ENCODE measurements at places on chromosomes 4 and X.
A peak's percentile ranks its signal among the peaks of the same experiment; 100 is the strongest.

DNA sequence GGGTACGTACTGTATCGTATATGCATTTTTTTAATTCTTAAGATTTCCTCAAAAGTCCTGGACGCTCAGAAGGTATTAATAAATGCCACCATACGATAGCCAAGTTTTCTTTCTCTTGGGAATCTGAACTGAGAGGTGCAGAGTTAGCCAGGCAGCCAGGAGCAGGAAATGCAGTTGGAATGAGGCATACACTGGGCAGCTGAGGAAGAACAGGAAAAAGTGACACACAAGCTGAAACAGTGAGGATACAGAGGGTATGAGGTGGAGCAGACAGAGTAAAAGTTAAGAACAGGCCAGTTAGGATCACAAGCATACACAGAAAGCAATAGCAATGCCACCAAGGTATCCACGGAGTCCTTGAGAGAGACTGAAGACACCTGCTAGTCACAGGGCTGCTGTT lies 13.4 kb downstream of the UFSP2 start:
- no peak for DNase-seq

GRCh38 chrX:14896273-14896672 lies 23.1 kb downstream of the MOSPD2 start:
- no peak for DNase-seq

DNA sequence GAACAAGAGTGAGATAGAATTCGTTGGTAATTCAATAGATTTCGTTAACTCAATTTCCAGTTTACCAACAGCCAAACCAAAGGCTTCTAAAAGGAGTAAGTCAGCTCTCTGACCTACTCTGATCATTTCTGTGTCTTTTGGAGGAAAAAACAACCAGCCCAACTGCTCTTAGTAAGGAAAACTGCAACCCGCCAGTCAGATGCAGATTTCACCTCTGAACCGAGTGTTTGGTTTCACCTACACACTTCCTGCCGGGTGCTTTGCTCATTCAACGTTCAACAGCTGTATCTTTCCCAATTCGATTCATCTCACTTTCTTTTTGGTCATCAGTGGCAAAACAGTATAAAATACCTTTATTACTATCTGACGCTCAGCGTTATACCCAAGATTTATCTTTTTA lies 24.5 kb downstream of the TMSB4X start:
- no peak for DNase-seq

- peak; percentile 13 for DNase-seq
These were observed 3.9 kb upstream of the SAT1 start for GRCh38 chrX:23779025-23779424.

GRCh38 chr4:7166237-7166636 lies 26.1 kb upstream of the SORCS2 start:
- no peak for DNase-seq

DNA sequence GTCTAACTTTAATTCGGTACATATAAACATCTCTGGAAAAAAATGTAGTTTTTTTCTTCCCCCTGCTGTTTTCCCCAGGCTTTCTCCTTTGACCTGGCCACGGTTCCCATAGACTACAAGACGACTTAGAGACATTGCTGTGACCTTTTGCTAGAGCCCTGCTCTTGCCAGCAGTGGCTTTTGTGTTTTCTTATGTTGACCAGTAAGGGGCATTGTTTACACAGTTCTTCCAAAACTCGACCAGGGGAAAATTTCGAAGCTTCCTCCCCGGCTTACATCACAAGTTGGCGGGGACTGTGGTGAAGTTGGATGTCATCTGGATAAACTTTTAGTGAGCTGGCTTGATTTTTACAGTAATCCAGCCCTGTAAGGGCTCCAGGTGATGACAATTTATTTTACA lies 9.3 kb downstream of the CCDC160 start:
- DNase-seq: no peak

GRCh38 chr4:71944956-71945355 lies 86.8 kb upstream of the NPFFR2 start:
- no peak for DNase-seq

- peak; percentile 16 for DNase-seq
These were observed 250.1 kb downstream of the SNCA start for GRCh38 chr4:89586864-89587263.

DNA sequence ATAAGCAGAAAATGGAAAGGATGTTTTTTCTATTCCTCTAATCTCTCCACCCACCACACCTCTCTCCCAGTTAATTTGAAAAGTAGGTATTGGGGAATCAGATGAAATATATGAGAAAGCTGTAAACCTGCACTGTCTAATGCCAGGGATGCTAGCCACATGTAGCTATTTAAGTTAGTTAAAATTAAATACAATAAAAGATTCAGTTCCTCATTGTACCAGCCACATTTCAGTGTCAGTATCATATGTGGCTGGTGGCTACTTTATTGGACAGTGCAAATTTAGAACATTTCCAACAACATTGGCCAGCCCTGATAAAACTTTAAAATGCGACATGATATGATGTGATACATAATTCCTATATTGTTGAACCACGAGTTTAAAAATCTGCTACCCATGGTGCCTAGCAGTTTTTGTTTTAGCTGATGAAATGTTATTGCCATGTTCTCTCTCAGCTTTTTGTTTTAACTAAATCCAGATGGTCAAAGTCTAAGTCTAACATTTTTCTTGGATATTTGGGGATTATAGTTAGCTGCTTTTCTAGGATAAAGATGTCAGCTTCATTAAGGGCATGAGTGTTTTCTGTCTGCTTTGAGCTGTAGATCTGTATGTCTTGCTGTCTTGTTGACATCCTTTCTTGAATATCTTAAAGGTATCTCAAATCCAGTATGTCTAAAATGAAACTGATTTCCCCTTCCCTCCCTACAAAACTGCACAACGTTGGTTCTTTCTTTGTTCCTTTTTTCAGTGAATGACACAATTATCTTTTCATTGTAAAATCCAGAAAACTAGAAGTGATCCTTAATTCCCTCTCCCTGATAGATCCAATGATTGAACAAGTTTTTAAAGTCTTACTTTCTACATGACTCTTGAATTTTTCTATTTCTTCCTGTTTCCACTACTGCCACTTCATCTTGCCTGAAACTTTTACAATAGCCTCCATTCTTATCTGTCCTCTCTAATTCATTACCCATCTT lies 6.2 kb downstream of the ARFIP1 start:
- no peak for DNase-seq

DNA sequence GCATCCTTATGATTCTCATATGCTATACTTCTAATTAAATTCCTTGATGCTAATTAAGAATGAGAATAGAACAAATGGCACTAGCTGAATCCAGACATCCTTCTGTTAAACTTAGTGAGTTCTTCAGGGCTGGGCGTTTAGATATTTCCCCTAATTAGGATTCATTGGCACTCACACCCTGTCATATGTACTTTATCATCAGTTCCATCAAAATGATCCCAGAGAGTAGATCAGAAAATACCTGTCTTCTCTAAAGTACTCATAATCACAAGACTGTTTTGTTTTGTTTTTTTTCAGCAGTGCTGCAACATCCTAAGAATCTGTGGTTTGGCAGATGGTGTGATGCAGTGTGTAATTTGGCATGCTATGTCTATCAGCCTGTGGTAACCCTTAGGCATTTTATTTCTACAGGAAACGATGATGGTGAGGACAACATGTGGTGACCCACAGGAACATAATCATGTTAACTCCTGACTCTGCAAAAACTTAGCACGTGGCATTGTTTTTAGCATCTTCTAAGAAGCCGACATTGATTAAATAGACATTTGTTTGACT lies 2528.4 kb downstream of the ARAP2 start:
- DNase-seq: peak; percentile 29

DNA sequence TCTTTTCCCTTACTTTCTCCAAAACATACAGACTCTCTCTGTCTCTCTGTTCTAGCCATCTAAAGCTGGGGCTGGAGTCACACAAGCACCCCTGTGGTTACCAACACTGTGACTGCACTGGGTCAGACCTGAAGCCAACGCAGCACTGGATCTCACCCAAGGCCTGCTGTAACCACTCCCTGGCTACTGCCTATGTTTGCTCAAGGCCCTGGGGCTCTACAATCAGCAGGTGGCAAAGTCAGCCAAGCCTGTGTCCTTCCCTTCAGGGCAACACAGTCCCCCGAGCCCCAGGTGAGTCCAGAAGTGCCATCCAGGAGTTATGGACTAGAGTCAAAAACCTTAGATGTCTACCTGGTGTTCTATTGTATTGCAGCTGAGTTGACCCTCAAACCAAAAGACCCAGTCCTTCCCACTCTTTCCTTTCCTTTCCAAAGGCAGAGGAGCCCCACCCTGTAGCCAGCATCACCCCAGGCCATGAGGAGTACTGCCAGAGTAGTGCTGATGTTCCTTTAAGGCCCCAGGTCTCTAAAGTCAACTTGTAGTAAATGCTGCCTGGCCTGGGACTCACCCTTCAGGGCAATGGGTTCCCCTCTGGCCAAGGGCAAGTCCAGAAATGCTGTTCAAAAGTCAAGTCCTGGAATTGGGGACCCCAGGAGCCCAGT lies 58.8 kb upstream of the RAP2C start:
- no peak for DNase-seq

GRCh38 chrX:136185401-136186022 lies 38.2 kb downstream of the FHL1 start:
- no peak for DNase-seq

DNA sequence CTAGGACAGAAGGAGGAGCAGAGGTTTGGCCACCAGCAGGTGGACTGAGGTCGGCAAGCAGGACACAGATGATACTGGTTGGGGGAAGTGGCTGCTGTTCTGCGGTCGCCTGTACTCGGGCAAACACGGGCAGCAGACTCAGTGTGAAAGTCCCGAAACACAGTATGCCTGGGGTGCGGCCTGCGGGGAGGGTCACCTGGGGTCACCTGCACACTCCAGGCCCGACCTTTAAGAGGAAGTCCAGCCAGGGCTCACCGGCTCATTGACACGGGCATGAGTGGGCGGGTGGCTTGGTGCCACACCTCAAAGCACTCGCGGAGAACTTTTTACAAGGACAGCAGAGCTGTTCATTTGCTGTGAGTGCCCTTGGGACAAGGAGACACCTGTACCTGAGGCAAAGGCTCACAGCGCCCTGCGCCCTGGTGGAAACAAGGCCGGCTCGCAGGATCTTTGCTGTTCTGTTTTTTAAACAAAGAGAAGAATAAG lies 71.5 kb upstream of the MXD4 start:
- DNase-seq: no peak

DNA sequence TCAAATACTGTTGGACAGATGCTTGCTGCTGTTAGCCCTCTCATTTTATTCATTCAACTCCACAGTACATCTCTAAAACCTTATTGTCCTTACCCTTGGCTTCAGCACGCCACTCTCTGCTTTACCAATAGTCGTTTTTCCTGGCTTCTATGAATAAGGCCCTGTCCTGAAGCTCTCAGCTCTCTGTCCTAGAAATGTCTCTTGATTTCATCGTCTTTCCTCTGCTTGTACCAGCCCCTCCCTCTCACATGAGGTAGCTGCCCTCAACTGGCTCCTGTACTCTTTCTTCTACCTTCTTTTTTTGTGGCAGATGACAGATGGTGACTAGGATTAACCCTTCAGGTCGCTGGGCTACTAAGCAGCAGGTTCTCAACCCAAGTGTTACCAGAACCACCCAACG lies 11.4 kb downstream of the ADGRA3 start:
- DNase-seq: no peak

DNA sequence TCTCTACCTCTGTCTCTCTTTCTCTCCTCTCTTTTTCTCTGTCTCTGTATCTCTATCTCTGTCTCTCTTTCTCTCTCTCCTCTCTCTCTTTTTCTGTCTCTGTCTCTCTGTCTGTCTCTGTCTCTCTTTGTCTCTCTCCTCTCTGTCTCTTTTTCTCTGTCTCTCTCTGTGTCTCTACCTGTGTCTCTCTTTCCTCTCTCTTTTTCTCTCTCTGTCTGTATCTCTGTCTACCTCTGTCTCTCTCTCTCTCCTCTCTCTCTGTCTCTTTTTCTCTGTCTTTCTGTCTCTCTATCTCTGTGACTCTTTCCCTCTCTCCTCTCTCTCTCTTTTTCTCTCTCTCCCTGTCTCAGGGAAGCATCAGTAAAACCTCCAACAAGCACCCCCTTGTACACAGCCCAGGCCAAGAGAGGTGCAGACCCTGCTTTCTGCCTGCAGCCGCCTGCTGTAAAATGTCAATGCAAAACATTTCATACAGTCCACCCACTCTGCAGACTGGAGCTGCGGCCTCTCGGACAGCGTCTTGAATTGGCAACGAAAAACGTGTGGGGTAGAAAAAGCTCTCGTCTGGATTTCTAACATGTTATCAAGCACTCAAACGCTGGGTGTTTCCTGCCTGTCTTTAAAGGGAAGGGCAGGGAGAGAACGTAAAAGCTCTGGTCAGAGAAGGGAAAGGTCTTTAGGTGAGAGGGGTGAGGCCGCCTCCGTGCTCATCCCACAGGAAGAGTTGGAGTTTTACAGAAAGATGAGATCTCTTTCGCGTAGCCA lies 3.7 kb upstream of the SHOX start:
- no peak for DNase-seq

GRCh38 chr4:56803471-56803870 lies 18.0 kb downstream of the SPINK2 start:
- no peak for DNase-seq

GRCh38 chrX:131394384-131394783 lies 105.3 kb upstream of the IGSF1 start:
- DNase-seq: no peak

DNA sequence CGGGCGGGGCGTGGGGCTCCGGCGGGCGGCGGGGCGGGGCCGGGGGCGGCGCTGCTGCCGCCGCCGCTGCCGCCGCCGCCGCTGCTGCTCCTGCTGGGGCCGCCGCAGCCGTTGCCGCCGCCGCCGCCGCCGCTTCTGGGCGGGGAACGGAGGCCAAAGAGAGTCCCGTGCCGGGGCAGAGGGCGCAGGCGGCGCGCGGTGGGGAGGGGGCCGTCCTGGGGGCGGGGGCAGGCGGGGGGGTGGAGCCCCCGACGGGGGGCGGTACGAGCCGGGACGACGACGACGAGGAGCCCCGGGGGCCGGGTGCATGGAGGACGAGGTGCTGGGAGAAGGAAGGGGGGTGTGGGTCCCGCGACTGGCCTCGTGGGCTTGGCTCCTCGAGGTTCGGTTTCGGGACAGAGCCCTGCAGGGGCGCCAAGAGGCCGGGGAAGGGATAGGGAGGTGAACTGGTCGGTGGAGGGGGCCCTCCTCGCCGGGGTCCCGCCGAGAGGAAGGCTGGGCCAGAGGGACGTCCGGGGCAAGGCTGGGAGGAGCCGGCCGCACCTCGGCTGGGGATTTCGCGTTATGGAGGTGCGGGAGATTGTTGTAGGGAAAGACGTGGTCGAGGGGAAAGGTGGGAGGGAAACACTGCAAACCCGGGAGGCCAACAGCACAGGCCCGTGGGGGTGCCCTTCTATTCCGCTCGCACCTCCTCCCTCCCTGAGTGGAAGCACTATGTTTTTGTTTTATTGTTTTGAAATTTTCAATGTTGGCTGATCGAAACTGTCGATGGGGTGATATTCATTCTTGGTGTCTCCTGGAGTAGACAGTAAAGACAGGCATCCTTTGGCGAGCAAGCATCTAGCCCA lies 1.9 kb downstream of the BCORL1 start:
- no peak for DNase-seq

DNA sequence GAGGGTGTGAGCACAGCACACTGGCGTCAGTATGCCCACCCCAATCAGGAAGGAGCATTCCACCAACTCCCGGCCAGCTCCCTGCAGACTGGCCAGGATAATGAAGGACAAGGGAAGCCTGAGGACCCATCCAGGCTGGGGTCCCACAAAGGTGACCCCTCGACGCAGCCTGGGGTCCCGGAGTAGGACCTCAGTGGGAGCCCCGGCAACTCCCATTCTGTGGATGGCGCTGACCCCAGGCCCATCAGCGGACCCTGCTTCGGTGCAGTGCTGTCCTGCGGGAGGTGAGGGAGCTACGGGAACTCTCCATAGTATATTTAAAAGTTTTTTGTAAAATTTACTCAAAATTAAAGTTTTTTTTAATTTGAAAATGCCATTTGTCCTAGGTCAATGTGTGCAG lies 137.7 kb upstream of the NKX1-1 start:
- DNase-seq: no peak

GRCh38 chrX:77918568-77918967 lies 8.1 kb downstream of the ATP7A start:
- no peak for DNase-seq

Measured in RWPE1 (cell line).